ENCODE measurements at places on chromosomes 7 and 10. TPM values are rescaled to one million over a fixed set of nuclear protein-coding genes. Genes with fewer than 3 reads are reported as not detected.

The ACTL6B gene
- not detected for total RNA-seq

The DNMBP gene
- total RNA-seq: 26.0 TPM

The OR2A12 gene
- total RNA-seq: not detected

The PPP1R3A gene
- not detected for total RNA-seq

The TAS2R41 gene
- total RNA-seq: not detected

The PDE1C gene
- 0.12 TPM for total RNA-seq

The COL1A2 gene
- total RNA-seq: 1,878 TPM

The FGL2 gene
- 0.22 TPM for total RNA-seq

The AZGP1 gene
- total RNA-seq: 0.33 TPM

The EBF3 gene
- 0.12 TPM for total RNA-seq

The TMEM225B gene
- 0.55 TPM for total RNA-seq

The CCL24 gene
- total RNA-seq: not detected

The SYCE1 gene
- total RNA-seq: not detected

The LYZL1 gene
- not detected for total RNA-seq

The ATP6V0A4 gene
- total RNA-seq: under 0.01 TPM

The OR2F1 gene
- not detected for total RNA-seq

The WDR86 gene
- total RNA-seq: not detected

The CLRN3 gene
- not detected for total RNA-seq

The LIPM gene
- total RNA-seq: not detected

The STK31 gene
- total RNA-seq: not detected

The CADPS2 gene
- 21.6 TPM for total RNA-seq

The UCN3 gene
- not detected for total RNA-seq

The FLNC gene
- 286 TPM for total RNA-seq

The LIPJ gene
- not detected for total RNA-seq

The PRSS37 gene
- not detected for total RNA-seq

The GDF2 gene
- not detected for total RNA-seq

The RTKN2 gene
- total RNA-seq: 6.3 TPM

The PVRIG gene
- total RNA-seq: not detected

The MLXIPL gene
- not detected for total RNA-seq

The HOXA10 gene
- total RNA-seq: 12.6 TPM

The OPN1SW gene
- not detected for total RNA-seq

The FANK1 gene
- 3.7 TPM for total RNA-seq

The SPACDR gene
- total RNA-seq: 0.37 TPM

The WNT2 gene
- total RNA-seq: 3.6 TPM

The PNLIPRP2 gene
- total RNA-seq: not detected

The LGI1 gene
- total RNA-seq: not detected

The ADRA2A gene
- total RNA-seq: 2.0 TPM

The FAM25A gene
- total RNA-seq: not detected

The VGF gene
- 249 TPM for total RNA-seq

The SPDYE8 gene
- total RNA-seq: not detected

The KLF14 gene
- under 0.01 TPM for total RNA-seq

The PITX3 gene
- not detected for total RNA-seq

Data from uterine smooth muscle cell (primary cell).